Activated CD4-positive, CD25-positive, alpha-beta regulatory T cell treated with anti-CD3 and anti-CD28 coated beads, Interleukin-2, amount 50 U/mL, for 72 hours (primary cell): ENCODE measurements at places on chromosomes 13 and 19.

GRCh38 chr13:24287748-24288287 is 21.6 kb upstream of the C1QTNF9 start:
- DNase-seq = no peak

DNA sequence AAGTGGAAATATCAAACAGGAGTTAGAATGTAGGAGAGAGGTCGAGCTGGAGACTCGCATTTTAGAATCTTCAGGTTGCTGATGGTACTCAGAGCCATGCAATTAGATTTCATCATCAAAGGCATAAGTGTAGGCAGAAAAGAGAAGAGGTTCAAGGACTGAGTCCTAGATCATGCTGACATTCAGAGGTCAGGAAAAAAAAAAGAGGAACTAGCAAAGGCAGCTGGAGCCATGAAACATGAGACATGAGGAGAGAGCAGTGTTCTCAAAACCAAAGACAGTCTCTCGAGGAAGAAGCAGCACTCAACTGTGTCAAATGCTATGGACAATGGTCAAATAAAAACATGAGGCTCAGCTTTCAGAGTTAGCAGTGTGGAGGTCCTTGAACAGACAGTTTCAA is 12.4 kb upstream of the TPP2 start:
- no peak for DNase-seq

- no peak for DNase-seq
Measured at GRCh38 chr13:20377720-20378119, 145.6 kb upstream of the GJB6 start.

DNA sequence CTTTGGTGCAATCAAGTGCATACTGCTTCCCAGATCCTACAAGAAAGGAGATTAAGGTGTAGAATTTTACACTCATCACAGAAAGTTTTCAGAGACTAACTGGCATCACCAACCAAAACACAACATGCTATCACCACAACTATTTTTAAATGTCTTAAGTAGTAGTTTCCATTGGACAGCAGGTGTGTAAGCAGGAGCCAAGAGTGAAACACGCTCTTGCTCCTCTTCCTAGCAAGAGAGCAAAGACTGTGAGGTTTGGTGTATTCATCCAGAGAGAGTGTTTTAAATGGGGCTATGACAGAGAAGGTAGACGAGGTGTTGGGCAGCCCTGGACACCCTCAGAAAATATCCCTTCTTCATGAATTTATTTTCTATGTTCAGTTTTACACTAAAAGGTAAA is 12.5 kb upstream of the LILRA4 start:
- no peak for DNase-seq

DNA sequence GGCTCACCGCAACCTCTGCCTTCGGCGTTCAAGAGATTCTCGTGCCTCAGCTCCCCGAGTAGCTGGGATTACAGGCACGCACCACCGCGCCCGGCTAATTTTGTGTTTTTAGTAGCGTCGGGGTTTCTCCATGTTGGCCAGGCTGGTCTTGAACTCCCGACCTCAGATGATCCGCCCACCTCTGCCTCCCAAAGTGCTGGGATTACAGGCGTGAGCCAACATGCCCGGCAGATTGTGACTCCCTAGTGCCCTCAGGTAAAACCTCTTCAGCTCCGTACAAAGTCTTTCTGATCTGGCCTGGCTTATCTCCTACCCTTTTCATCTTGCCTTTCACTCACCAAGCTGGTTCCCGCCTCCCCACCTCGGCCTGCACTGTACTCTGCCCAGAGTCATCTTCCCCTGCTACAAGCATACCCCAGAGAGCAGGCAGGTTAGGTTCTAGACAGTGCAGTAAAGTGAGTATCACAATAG is 15.0 kb downstream of the BICRA start:
- no peak for DNase-seq

DNA sequence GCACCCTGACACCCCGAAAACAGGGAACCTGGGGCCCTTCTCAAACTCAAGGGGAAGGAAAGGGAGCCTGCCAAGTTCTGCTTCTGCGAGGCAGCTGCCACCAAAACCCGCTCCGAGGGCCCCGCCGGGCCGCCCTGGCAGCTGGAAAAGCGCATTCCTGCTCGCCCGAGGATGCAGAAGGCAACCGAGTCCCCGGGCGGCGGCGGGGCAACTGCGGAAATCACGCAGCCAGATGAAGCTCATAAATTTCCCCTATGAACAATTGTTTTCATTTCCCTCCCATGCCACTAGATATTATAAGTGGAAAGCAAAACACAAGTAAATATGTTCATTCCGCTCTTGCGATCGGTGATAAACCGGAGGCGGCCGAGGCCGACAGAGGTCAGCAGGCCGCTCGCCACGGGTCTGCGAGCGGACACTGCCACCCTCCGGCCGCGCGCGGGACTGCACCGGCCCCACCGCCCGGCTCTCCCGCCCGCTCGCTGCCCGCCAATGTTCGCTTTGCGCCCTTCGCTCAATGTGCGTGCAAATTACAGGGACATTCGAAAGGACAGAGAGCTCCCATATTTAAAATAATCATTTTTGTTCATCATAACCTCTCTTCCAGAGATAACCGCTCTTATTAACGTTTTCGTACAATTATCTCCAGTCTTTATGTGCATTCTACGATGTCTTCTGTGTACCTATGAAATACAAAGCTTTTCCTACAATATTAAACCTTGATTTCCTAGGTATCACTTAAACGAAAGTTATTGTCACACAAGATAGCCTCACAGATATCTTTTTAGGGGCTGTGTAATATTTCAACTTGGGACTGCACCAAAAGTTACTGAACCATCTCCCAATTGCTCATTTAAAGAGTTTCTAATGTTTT is 120.8 kb upstream of the ZNF507 start:
- peak; percentile 82 for DNase-seq

GRCh38 chr13:40355126-40355724 is 311.2 kb downstream of the FOXO1 start:
- no peak for DNase-seq

DNA sequence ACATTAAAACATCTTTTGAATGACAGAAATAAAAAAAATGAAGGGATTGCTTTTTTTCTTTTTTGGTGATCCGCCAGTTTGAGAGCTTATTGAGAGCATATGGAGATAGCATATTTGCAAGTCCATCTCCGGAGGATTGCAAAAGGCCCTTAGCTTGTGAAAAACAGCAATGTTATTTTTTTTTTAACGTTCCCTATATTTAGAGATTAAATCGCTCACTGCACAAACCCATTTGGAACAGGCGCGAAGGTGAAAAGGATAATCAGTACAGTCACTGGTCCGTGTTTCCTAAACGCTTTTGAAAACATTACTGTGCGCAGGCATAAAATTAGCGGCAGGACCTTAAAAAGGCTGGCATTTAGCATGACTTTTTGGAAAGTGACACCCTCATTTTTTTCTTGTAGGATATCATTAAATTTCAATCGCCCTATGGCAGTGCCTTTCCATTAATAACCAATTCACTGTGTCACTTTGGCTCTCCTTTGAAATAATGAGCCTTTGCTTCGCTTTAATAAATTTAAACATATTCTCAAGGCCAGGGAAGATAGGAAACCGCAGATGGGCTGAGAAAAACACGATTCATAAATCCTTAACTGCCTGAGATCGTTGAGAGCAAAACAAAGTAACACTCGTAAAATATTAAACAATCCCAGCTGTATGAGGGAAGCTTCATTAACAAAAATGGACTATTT is 342.2 kb downstream of the DACH1 start:
- DNase-seq = no peak

- no peak for DNase-seq
Measured at GRCh38 chr19:43605875-43606568, 5.9 kb upstream of the SRRM5 start.

DNA sequence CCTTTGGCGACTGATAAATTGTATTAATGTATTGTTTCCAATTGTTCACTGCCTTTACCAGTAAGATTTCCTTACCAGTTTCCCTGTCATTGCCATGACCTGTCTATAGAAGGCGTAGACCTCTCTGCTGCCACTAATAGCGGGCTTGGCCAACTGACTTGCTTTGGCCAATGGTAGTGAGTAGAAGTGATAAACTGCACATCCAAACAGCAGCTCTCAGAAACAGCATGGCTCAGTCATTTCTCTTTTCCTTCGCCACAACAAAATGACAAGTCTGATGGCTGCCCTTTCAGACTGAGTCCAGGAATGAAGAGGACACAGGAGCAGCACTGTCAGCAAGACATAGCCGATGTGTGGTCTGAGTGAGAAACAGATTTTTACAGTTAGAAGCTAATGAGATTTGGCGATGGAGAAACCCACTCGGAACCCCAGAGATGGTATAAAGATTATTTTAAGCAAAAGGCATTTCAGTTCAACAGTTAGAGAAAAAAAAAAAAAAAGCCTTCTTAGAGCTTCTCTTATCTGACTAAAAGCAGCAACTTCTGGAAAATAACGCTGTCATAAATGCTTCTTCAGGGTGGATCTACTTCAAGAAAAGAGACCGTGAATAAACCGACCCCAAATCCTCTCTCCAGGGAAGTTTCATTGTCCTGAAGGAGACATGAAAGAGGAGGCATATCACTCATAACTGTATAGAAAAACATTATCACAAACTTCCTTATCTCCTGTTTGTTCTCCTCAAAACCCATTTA is 42.0 kb upstream of the TM9SF2 start:
- no peak for DNase-seq

GRCh38 chr13:52195401-52195837 is 36.0 kb upstream of the NEK3 start:
- DNase-seq = peak; percentile 52

GRCh38 chr13:75506018-75506417 is 24.0 kb upstream of the TBC1D4 start:
- DNase-seq = no peak

- no peak for DNase-seq
Measured at GRCh38 chr13:35917252-35917941, 213.8 kb downstream of the DCLK1 start.

GRCh38 chr13:43054803-43055802 is 31.7 kb downstream of the DNAJC15 start:
- DNase-seq = no peak

DNA sequence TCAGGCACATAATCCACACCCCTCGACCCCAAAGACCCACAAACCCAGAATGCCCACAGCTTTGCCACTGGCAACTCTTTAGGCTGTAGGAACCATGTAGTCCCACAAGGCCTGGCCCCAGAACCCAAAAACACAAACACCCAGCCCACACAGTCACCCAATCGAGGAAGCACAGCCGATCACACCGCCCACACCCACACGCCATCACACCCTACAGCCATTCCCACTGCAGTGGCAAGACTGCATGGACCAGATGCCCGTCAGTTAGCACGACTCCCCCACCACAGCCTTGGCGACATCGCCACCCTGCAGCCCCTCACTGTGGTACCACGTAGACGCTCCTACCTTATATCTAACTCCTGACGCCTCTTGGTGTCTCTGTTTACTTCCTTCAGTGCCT is 24.0 kb upstream of the MEIS3 start:
- no peak for DNase-seq

DNA sequence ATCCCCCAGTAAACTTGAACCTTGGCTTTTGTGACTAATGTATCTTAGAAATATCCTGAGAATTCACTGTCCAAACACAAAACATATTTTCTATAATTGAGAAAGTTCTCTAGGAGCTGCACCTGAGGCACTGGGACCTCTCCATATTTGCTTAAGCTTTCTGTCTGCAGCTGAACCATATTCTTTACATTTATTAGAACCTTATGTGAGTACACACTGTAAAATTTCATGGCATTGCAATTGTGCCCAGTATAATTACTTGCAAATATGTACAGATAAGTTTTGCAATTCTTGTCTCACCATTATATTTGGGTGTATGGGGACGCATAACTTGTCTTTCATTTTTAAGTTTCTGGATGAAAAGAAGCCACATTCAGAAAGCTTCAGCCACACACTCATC is 280.7 kb upstream of the KLHL1 start:
- no peak for DNase-seq

DNA sequence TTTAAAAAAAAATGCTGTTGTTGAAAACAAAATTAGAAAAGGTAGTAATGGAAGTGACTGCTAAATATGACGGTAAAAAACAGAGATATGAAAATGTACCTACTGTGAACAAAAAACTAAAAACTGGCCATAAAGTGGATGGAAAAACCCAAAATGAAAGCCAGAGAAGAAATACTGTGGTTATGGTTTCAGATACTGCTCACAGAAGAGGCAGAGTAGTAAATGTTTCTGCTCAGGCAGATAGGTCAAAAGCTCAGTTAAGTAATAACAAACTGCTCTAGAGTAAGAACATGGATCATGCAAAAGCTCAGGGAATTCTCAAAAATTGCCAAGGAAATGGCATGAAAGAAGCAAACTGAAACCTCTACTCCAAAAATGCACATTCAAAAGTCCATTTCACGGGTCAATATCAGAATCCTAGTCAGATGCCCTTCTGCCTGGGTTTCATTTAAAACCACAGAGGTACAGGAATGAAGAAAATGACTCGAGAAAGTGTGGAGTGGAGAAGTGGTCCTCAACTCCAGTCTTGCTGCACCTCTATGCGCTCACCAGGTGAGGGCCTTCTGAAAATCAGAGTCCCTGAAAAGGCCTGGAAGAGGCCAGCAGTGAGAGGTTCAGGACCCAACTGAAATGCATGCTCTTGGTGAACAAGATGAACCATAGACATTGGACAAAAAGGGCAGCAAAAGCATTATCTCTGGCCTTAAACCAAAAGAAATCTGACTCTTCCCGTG is 315.0 kb upstream of the SPRY2 start:
- DNase-seq = no peak

DNA sequence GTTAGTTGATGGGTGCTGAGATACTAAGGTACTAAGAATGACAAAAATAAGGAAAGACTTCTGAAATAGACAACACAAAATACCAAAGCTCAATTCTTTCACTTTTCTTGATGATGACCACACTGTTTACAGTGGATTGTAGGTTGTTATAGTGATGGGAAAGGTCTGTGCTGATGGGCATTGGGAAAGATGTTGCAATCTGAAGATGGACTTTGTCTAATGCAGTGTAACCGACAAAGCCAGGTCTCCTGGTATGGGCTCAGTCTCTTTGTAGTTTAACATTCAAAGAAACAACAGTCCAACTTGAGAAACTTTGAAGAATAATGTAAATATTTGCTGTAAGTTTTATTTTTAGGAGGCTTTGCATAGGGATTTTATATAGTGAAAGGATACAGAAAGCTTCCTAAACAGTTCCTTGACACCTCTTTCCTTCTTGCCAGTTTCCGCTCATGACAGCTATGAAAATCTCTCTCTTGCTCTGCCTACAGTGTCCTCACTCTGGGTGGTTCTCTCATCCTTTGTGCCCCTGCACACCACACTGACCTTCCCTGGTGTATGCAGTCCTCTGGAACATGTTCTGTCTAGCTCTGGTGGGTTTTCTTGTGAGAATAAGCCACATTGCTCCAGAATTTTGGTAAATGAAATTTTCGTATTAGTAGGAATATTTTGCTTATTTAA is 172.2 kb downstream of the KCNRG start:
- no peak for DNase-seq

DNA sequence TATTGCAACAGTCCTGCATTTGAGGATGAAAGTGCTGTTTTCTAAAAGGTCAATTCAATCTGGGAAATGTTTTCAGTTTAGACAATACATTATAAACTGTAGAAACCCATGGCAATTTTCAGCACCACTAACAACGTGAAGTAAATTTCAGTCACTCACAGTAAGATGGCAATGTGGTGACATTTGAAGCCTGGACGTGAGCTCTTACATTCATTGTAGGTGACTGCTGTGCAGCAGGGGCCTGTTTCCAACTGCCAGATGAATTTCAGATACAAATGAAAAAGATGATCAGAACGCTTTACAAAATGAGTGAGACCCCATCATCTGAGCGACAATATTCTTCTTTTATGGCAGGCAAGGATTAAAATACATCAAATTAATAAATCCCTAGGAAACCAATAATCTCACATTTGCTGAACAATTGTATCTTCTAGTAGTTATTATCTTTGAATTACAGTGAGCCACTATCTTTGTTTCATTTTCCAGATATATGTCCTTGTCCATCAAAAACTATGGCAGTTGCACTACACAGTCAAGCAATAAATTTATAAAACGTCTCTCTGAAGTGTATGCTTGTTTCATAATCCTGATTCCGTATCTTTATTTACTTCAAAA is 1816.8 kb downstream of the OLFM4 start:
- no peak for DNase-seq
